HS-5 (cell line): ENCODE measurements at places on chromosomes 5 and 9.

DNA sequence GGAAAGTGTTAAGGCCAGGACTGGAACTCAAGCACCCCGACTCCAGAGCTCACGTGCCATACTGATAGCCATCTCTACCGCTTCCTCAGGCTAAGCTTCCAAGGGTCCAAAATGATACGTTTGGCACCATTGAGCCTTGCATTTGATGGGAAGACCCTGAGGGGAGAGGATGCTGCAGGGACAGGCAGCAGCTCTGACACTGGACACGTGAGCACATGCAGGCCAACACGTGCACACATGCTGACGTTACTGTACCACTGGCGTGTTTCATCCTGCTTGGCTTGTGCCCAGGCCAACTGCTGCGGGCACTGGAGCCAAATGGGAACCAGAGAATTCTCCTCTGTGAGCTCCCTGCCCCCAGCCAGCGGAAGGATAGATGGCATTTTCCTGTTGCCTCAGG is 5.2 kb downstream of the FAT2 start:
- DNase-seq: no peak

DNA sequence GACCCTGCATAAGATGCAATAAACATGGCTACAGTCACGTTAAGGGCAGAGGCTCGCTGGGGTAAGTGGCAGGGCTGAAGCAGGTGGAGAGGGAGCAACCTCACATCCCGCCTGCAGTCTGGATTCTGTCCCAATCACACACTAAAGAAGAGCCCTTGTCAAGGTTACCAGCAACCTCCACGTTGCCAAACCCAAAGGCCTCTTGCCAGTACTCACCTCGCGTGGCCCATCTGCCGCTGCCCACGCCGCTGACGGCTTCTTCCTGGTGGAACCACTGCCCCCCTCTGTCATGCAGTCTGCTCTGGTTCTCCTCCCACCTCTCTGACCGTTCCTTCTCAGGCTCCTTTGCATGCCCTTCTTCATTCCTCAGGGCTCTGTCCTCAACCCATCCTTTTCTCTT is 8.8 kb downstream of the AQP7 start:
- no peak for DNase-seq

DNA sequence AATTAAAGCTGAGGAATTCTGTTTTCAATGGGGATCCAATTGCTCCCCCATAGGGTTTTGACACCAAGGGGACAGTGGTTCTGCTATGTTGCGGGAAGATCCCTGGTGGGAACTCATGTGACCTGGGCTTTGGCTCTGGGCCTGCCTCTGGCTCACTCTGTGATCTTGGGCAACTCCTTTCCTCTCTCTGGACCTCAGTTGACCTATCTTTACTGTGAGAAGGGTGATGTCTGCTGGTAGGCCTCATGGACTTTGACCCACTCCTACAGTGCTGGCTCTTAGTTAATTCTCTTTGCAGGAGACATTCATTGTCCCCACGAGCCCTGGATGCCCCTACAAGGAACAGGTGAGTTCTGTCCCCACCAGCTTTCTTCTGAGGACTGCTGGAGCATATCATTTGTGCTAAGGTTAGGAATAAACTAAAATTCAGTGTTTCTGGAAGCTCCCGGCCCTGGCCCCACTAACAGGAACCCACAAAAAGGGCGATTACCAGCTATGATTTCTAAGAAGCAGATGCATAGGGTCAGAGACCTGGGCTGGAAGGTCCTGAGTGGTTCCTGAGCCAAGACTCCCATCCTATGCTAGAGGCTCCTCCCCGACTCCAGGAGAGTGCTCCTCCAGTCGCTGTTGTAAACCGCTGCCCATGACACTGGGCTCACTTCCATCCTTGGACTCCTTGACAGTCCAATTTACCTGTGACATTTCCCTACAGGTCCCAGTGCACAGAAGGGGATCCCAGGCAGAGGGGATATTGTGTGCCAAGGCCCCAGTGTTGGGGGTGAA is 218.3 kb downstream of the PAX5 start:
- no peak for DNase-seq

GRCh38 chr9:137387114-137387890 is 35.7 kb downstream of the EXD3 start:
- no peak for DNase-seq

DNA sequence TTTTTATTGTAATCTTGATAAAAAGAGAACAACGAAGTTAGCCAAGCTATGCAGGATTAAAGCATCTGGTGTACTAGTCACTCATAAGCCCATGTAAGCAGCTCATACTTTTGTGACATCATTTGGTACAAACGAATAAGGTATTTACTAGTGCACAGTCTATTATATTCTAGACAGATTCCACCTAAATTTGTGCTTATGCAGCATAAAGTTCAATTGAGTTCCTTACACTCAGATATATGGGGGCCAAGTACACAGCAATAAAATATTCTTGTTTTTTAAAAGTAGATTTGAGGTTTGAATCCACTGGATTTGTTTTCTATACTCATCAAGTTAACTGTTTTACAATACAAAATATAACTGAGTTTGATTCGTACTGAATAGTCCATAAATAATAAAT is 1621.2 kb downstream of the MAT2B start:
- no peak for DNase-seq

DNA sequence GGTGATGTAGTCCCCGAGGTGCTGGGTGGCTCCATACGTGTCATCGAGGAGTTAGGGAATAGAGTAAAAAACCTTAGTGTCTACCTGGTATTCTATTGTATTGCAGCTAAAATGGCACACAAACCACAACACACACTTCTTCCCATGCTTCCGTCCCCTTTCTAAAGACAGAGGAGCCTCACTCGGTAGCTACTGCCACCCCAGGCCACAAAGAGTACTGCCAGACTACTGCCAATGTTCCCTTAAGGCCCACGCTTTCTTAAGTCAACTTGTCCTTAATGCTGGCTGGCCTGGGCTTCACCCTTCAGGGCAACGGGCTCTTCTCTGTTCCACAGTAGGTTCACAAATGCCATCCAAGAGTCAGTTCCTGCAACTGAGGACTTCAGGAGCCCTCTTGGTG is 673.0 kb downstream of the ELAVL2 start:
- DNase-seq: no peak

- DNase-seq: no peak
Observed at GRCh38 chr5:130605234-130605633, 559.8 kb downstream of the HINT1 start.

GRCh38 chr9:14277761-14278160 is 36.2 kb downstream of the NFIB start:
- no peak for DNase-seq

- DNase-seq: peak; percentile 43
Observed at GRCh38 chr5:148179234-148179824, 11.0 kb downstream of the SPINK14 start.

GRCh38 chr5:14679595-14679994 is 15.1 kb downstream of the OTULIN start:
- DNase-seq: no peak

GRCh38 chr5:175686396-175686795 is 28.5 kb downstream of the HRH2 start:
- DNase-seq: no peak

DNA sequence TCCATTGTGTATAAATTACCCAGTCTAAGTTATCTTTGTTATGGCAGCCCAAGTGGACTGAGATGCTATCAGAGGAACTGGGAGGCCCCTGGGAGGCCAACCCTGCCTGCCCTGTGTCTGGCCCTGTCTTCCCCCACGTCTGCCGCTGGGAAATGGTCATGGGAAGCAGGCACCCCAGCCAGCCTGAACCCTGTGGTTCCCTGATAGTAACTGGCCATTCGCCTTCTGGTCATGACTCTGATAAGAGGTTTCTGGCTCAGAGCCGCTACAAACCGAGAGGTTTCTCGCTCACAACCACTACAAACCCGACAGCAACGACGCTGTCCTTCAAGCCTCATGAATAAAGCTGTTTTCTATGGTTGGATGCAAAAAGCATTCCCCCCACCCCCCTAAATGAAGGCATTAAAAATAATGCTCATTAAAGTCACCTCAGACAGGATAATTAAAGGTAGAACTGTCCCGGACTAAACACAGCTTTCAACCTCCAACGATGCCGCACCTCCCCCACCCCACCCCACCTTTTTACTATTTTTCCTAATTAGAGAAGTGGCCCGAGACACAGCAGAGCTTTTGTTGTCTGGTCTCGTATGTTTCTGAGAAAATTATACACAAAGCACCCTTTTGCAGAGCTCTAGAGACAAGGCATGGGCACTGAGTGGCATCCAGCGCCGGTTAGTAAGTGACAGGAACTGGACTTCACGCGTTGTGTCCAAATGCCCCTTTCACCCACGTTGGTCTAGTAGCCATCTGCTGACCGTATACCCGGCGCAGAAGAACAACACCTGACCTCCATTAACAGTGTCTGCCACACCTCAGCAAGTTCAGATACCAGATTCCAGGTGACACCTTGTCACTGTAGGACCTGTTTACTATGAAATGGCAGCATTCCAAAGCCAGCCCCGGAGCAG is 140.8 kb downstream of the COL23A1 start:
- no peak for DNase-seq

GRCh38 chr5:943201-943917 is 50.7 kb downstream of the TRIP13 start:
- no peak for DNase-seq

DNA sequence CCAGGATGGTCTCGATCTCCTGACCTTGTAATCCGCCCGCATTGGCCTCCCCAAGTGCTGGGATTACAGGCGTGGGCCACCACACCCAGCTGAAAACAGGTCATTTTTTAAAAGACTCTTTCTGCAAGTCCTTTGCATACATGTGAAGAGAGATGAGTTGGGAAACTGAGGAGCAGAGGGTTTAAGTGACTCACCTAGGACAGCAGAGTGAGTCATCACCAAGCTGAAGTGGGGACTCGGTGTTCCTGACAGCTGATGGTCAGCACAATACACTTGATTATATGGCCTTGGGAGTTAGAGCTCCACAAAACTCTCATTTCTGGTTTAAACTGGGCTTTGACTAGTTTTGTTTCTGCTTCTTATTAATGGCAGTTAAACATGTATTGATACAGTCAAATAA is 38.1 kb upstream of the SSBP2 start:
- DNase-seq: no peak

GRCh38 chr9:133602277-133602676 is 6.9 kb downstream of the FAM163B start:
- DNase-seq: no peak

- peak; percentile 31 for DNase-seq
Observed at GRCh38 chr9:72185561-72185960, 36.3 kb downstream of the GDA start.

DNA sequence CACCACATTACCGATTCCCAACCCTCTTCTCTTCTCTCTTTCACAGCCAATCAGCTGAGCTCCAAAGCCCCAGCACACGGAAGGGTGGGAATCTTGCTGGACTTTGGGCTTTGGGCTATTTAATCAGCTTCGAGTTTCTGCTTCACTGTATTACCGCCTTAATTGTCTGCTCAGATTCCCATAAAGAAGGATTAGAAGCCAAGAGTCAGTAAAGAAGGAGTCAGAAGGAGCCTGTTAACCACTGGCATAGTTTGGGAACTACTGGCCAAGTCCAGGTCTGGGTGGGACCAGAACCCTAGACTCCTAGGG is 4.4 kb downstream of the SPRY4 start:
- no peak for DNase-seq

DNA sequence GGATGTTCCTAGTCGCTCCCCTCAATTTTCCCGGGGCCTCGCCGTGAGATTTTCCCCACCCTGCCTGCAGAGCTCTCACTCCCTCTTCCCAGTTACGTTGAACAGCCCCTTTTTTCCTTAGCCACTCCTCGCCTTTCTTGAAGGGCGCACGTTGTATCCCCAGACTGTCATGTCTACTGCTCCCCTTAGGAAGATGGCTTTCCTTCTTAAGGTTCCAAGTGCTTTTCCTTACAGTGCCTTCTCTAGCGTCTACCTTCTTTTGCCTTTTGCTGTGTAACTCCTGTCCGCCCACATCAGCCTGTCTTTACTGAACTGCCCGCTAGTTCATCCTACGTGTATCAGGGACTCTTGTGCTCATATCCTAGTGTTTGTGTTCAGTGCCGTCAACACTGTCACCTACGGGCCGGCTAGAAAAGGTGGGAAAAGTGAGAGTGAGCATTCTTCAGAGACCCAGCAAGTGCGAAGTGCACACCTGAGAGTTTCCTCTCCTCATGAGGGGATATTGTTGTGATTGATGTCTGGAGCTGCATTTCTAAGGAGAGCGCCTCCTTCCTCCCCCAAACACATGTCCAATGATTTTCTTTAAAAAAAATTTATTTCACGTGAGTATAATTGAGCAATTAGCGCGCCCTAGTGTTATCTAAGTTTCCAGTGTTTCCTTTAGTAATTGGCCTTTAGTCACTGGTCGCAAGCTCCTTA is 764 bp downstream of the CAMLG start:
- DNase-seq: peak; percentile 25

GRCh38 chr9:86488794-86489193 is 134.6 kb upstream of the TUT7 start:
- no peak for DNase-seq

DNA sequence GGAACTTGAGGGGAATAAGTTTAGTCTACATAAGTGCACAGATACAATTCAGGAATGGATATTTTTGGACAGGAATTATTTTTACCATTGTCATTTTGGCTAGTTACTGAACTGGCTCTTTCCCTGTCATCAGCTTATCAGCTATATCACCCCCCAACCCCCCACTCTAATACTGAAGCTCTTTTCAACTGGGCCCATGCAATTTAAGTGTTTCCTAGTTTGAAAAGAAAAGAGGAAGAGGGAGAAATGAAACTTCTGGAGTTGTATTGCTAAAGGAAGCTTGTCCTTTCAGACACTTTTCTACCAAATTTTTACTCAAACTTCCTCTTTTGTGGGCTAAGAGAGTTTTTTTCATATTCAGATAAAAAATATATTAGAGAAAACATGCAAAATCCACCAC is 18.5 kb upstream of the TIMD4 start:
- DNase-seq: no peak

DNA sequence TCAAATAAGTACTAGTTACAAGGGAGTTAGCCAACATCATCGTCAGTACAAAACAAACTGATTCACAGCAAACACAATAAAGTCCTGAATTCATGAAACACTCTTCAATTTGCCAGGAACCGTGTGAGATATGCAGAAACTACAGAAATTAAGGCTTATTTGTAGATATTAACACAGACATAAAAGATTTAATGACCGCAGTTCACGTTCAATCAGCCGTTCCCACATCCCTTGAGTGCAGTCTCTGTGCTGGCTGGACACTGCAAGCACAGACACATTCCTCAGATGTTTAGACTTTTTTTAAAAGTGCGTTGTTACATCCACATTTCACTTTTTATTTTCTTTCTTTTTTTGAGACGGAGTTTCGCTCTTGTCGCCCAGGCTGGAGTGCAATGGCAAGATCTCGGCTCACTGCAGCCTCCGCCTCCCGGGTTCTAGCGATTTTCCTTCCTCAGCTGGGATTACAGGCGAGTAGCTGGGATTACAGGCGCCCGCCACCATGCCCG is 566 bp upstream of the CEP78 start:
- DNase-seq: no peak
